MCF 10A (cell line): ENCODE measurements at places on chromosomes 3 and 15.

- DNase-seq, result no peak
Measured at GRCh38 chr15:69071260-69071659, 56.8 kb downstream of the NOX5 start.

DNA sequence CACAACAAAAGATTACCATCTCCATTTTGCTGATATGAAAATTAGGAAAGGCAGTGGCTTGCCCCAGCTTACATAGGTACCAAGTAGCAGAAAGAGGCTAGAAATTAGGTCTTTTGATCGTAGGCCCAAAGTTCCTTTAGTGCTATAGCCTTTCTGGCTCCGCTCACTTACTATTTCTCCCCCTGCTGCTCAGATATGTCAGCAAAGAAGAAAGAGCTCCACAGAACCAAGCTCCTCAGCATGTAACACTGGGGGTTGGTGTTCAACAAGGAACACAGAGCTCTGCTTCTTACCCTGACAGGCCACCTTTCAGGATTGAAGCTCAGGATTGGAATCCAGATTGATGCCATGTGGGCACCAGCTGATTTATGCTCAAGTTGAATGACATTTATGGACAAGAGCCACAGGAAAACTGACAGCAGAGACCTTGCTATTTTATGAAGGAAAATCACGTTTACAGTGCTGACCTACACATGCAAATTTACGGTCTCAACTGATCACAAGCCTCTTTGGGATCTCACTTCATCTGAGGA is 6.1 kb upstream of the IL12A start:
- no peak for DNase-seq

GRCh38 chr3:122025296-122025695 is 3.2 kb upstream of the ILDR1 start:
- DNase-seq, result no peak

DNA sequence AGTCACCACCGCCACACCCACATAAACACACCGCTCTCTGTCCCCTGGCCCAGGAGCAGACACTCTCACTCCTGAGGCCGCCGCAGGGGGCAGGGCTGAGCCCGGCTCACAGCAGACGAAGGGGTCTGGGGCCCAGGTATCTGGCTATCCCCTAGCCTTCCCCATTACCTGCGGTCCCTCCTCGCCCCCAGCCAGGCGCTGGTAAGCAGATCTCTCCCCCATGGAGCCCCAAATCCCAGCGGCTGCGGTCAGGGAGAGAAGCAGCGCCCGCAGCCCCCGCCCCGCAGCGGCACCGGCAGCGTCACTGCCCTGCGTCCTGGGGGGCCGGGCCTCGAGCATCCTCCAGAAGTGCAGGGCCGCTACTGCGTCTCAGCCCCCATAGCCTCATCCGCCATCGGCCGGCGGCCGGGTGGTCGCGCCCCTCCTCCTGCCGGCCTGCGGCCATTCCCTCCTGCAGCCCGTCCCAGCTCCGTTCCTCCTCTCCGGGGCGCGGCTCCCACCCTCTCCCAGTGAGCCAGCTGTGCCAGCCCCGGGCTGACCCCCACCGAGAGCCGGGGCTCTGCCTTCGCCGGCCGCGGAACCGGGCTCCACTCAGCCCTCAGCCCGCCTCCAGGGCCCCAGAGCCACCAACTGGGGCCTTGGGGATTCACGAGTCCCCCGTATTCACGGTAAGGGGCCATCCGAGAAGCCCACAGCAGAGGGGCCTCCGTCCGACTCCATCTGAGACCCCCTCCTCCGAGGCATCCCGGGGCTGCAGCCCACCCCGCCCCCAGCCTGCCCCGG is 13.1 kb downstream of the TNK2 start:
- peak; percentile 55 for DNase-seq

DNA sequence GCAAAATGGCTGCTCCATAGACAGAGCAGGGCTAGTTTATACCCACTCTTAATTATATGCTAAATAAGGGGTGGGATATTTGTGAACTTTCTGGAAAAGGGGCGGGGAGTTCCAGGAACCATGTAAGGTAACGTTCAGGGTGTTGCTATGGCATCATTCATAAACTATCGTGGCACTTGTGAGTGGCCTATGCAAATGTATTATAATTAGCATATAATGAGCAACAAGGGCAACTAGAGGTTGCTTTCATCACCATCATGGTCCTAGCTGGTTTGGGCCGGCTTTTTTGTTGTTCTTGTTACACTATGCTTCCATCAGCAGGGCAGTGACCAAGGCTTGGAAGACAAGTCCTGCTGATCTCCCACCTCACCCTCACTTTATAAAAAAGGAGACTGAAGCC is 43.2 kb upstream of the FGD5 start:
- no peak for DNase-seq

DNA sequence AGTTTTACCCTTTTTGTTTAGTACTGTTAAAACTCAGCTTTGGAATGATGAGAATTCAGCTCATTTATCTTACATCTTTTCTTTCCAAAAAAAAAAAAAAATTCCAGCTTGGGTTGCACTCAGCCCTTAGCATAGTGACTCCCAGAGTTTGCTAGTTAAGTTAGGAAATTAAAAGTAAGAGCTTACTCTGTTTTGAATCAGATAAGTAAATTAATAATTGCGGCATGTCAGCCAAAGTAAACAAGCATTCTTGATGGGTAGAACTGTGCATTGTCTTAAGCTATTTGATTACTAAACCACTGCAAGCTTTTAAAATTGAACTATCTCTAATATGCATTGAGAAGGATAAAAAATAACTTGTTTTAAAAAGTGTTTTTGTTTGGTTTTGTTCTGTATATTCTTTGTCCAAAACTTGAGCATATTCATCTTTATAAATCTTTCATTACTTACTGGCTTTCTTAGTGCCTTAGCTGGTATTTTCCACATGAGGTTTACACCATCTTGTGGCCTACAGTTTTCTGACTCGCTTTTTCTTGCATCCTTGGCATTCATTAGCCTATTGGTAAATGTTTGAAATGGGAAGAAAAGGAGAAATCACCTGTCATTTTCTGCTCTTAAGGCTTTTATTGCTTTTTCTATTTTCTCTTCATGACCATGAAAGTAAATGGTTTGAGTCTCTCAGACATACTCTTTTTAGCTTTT is 107.6 kb downstream of the FILIP1L start:
- peak; percentile 27 for DNase-seq

- DNase-seq, result no peak
Measured at GRCh38 chr3:66106788-66107187, 68.1 kb upstream of the MAGI1 start.

- DNase-seq, result no peak
Measured at GRCh38 chr3:45558431-45558830, 36.1 kb upstream of the LIMD1 start.

DNA sequence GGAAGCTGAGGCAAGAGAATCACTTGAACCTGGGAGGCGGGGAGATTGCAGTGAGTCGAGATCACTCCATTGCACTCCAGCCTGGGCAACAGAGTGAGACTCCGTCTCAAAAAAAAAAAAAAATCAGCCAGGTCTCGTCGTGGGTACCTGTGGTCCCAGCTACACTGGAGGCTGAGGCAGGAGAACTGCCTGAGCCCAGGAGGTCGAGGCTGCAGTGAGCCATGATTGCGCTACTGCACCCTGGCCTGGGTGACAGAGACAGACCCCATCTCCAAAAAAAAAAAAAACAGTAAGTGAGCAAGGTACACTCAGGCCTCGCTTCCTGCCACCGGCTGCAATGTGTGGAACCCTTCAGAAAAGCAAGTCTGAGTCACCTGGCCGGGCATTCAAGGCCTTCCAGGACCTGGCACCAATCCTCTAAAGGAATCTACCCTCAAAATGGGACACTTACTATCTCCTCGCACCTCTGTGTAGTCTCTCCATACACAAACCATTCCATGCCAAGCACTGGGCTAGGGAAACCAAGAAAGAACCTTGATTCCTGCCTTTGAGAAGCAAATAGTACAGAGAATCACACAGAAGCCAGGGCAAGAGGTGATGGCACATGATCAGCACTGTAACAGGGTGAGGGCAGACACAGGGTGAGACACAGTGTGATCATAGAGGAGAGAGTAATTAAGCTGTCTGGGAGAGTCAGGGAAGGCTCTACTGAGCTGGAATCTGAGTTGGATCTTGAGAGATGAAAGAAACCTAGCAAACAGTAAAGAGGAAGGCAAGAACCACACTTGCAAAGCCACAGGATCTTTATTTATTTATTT is 9.7 kb downstream of the SCAMP2 start:
- peak; percentile 63 for DNase-seq

GRCh38 chr3:48425281-48425812 is 4.5 kb downstream of the PLXNB1 start:
- no peak for DNase-seq

- DNase-seq, result no peak
Measured at GRCh38 chr3:9331171-9331570, 31.7 kb upstream of the THUMPD3 start.

DNA sequence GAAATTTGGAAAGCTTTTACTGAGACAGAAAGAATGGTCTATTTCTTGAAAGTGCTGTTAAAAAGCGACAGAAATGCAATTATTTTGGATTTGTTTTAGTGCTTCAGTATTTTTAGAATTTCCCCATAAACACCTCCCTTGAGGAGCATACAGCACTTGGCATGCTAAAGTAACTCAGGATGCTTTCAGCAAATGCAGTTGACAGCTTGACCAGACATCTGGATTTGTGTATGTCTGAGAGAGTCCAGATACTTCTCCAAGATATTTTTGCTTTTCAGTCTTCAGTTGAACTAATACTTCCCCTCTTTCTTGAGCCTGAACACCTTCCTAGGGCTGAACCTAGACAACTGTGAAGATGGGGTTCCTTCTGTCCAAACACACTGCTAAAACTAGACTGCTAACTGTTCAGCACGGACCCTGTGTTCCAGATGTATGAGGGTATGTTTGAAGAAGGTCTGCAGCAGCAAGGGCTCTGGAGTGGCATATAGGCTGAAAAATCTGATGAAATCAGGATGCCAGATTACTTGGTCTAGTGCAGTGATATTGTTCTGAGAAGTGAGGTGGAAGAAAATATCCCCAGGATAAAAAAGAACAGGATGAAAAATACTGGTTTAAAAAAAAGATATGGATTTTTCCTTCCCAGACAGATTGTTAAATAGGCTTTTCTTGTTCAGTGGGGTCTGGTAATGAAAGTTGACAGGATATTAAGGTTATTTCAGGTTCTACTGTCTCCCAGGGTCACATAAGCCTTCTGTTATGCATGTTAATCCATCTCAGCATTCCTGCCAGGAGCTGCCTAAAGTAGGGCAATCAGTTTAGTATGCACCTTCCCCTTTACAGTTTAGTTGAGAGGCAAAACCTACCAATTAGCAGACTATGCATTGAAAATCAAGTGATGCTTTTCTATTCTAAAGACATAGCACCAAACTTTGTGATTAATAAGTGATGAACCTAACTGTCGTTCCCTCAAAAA is 516.9 kb upstream of the TBL1XR1 start:
- DNase-seq, result no peak
